Stimulated activated CD8-positive, alpha-beta memory T cell treated with anti-CD3 and anti-CD28 coated beads, Interleukin-12 subunit alpha, Interleukin-12 subunit beta, amount 100 ng/mL, for 4 hours (primary cell): ENCODE measurements at places on chromosomes 3 and 15.

DNA sequence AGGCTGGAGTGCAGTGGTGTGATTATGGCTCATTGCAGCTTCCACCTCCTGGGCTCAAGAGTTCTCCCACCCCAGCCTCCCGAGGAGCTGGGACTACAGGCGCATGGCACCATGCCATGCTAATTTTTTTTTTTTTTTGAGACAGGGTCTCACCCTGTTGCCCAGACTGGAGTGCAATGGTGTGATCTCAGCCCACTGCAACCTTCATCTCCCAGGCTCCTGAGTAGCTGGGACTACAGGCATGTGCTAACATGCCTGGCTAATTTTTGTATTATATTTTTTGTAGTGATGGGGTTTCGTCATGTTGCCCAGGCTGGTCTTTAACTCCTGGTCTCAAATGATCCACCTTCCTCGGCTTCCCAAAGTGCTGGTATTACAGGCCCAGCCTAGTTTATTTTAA is 4.0 kb downstream of the TEX9 start:
- no peak for DNase-seq

DNA sequence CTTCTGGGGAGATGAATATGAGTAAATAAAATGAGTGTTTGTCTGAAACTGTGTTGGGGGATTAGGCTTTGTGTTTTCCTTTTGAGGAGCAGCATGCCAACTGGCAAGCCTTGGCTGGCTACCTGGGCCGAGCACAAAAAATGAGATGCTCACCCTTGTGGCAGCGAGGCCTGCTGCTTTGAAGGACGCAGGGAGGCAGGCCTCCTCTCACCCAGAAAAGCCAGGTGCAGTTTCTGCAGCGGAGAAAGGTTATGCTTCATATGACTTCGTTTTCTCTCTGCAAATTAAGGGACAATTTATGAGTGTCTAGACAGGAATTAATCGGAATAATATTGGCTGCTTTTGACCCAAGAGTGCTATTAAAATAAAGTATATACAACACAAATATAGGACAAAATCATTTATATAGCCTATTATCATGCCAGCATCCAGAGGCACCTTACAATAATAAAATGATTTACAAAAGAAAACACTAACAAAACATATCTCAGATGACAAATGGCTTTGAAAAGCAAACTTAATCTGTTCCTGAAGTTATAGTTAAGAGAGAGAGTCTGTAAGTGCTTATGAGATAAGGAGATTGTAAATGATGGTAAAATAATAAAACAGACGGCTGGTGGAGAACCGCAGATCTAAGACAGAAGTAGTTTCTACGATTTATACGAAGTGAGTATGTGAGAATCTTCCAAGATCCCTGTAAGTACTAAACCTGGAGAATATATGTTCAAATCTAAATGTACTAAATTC is 682.8 kb upstream of the NR2F2 start:
- no peak for DNase-seq

DNA sequence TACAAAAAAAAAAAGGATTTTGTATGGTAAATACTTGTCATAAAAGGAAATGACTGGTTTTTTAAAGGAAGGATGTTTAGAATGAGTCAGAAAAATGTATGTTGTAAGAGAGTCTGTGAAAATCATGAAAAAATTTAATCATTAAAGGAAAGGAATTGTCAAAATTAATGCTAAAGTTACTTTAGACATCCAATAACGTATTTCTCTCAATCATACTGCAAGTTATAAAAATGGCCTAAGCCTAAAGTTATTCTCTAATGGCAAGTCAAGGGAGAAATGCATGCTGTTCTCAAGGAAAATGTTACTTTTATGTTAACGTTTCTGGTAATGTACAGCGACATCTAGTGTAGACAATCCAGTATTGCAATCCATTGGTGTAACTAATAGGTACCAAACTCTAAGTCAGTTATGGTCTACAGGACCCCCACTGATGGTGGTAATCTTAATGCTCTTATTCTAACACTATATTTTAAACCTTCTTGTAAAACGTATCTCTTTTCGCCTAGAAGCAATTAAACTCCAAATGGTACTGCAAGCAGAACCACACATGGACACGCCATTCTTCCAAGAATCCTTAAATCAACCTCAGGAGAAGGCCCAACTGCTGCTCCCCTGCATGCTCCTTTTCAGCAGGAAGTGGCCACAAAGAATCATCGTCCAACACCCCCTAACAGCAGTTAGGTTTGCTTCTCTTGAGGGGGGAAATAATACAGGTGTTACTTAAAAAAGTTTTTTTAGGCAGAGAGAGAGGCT is 35.2 kb downstream of the NCEH1 start:
- no peak for DNase-seq

- no peak for DNase-seq
These were observed 11.1 kb upstream of the MBNL1 start for GRCh38 chr3:152257563-152258035.

- DNase-seq, result no peak
These were observed 16.5 kb upstream of the KCNMB2 start for GRCh38 chr3:178519701-178520100.

GRCh38 chr15:51775967-51776816 is 24.8 kb downstream of the TMOD2 start:
- peak; percentile 13 for DNase-seq

DNA sequence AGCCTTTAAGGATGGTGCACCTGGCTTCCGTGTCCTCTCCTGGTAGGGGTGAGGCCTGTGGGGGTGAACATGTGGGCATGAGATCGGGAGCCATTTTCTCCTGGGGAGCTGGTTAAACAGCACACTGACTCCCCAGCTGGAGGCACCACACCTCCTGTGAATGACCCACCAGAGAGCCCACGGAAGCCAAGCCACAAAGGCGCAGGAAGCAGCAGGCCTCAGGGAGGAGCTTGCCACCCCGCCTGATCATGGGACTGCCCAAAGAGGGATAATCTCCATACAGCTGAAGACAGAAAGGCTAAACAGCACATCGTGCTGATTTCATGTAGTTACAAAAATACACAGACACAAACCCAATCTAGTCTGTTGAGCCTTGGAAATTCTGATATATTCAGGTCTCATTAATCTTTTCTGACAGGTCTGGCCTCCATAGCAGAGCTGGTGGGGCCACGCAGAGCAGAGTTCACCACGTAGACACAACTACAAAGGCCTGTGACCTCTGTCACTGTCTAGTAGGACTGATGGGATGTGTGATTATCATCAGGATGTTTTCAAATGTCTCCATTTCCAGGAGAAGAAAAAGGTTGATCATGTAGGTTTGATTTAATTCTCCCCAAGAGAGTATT is 75.2 kb downstream of the DUT start:
- no peak for DNase-seq

GRCh38 chr15:62894322-62895085 is 148.0 kb upstream of the TPM1 start:
- DNase-seq, result no peak

- no peak for DNase-seq
These were observed 96.1 kb upstream of the SNTN start for GRCh38 chr3:63556401-63556800.

DNA sequence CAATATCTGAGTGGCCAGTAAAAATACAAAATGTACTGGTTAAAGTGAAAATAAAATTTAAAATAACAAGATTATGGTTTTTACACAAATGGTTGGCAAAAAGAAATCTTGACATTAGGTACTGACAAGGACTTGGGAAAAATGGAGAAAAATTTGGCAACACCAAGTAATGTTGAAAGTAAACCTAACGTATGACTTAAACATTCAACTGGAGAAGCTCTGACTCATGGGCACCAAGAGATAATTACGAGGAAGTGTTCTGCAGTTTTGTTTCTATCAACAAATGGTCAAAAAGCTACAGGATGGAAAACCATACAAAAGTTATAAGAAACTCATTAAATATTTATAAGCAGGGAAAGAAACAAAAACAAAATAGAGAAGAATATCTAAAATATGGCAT is 177.7 kb downstream of the ZNF385D start:
- no peak for DNase-seq

DNA sequence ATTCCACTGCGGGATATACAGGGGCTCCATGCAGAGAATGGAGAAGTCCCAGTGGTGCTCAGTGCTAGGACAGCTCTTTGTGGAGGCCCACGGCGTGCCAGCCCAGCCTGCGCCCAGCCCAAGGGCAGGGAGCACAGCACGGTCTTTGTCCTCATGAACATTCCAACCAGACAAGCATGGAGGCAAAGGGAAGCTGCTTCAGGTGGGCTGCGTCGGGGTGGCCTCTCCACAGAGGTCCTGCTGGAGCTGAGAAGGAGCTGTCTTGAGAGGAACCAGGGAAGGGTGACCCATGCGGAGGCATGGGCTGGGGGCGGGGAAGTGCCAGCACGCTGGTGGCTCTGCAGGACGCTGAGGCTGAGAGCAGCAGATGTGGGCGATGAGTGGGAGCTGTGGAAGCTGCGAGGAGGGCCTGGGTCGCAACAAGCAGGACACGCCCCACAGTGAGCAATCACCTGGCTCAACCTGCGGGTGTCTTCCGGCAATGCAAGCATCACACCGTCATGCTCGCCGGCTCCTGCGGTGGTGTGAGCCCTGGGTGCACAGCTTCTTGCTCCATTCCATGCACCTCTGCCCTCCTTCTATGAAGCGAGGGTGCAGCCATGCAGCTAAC is 14.0 kb upstream of the KLF15 start:
- DNase-seq, result no peak

- DNase-seq, result no peak
These were observed 29.9 kb upstream of the GOLGA8B start for GRCh38 chr15:34613301-34613700.

DNA sequence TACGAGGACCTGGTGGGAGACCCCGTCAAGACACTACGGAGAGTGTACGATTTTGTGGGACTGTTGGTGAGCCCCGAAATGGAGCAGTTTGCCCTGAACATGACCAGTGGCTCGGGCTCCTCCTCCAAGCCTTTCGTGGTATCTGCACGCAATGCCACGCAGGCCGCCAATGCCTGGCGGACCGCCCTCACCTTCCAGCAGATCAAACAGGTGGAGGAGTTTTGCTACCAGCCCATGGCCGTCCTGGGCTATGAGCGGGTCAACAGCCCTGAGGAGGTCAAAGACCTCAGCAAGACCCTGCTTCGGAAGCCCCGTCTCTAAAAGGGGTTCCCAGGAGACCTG is 2.5 kb downstream of the CHST2 start:
- peak; percentile 1 for DNase-seq

DNA sequence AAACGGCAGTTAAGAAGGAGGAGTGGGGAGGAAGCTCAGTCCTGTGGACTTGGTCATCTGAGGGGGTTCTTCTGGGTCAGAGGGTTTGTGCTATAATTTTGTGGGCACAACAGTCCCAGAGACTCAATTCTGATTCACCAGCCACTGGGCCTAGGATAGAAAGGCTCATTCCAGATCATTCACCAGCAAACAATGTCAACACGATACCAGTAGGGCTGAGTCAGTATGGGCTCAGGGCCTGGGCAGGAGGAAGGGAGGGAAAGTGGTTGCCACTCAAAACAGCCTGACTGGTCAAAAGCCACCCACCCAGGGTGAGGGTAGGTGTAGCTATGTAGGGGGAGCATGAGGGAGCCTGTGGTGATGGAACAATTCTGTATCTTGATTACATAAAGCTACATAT is 86.9 kb upstream of the MEX3B start:
- no peak for DNase-seq

- no peak for DNase-seq
These were observed 5.7 kb upstream of the CD276 start for GRCh38 chr15:73678498-73678897.

- no peak for DNase-seq
These were observed 156.2 kb downstream of the FGF12 start for GRCh38 chr3:192570821-192571791.

DNA sequence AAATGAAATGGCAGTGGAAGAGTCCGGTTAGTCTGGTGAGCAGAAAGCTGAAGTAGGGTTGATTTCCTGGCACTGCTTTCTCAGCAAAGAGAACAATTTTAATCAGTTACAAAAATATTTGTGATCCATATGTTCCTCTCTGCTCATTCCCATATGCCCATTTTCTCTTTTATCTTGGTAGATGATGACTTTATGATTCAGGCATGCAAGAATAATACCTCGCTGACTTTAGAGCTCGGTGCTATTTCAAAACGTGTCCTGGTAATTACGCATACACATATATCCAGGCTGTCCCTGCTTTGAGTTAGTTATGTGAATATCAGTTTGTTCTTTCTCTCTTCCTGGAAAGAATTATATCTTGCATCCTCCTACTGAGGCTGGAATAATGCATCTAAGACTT is 38.5 kb downstream of the ARPP21 start:
- no peak for DNase-seq

DNA sequence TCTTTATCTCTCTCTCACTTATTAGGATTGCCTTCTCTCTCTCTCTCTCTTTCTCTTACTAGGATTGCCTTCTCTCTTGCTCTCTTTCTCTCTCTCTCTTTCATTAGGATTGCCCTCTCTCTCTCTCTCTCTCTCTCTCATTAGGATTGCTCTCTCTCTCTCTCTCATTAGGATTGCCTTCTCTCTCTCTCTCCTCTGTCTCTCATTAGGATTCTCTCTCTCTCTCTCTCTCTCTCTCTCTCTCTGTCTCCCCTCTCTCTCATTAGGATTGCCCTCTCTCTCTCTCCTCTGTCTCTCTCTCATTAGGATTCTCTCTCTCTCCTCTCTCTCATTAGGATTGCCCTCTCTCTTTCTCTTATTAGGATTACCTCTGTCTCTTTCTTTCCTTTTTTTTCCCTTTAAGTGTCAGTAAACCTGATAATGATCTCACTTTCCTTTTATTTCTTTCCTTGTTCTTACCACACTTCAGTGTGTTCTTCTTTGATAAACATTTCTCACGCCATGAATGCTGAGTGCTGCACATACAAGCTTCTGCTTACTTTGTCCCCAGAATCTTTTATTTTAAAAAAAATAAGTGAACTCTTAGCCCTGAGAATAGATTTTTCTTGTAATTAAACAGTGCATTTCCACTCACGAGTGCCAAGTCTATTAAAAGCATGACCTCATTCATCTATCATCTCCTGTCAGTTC is 243.4 kb upstream of the TBC1D5 start:
- no peak for DNase-seq

- DNase-seq, result no peak
These were observed 129.9 kb downstream of the ROBO2 start for GRCh38 chr3:77169823-77170222.

- no peak for DNase-seq
These were observed 24.0 kb upstream of the CHCHD6 start for GRCh38 chr3:126679831-126680666.

- DNase-seq, result no peak
These were observed 60.2 kb downstream of the MAP3K13 start for GRCh38 chr3:185423178-185423577.
